ENCODE measurements at places on chromosomes 4 and X.

GRCh38 chr4:10354225-10354624 is 103.0 kb downstream of the ZNF518B start:
- no peak for DNase-seq

- DNase-seq = no peak
Measured at GRCh38 chr4:158802914-158803313, 34.1 kb downstream of the FNIP2 start.

GRCh38 chr4:37890801-37891259 is at the start of gene TBC1D1:
TSS of gene TBC1D1 (plus strand) at chr4:37891084. CDS start at chr4:37902096, 11,012 bp downstream.
- DNase-seq = no peak

GRCh38 chrX:21374994-21375707 is 933 bp downstream of the CNKSR2 start:
- no peak for DNase-seq

DNA sequence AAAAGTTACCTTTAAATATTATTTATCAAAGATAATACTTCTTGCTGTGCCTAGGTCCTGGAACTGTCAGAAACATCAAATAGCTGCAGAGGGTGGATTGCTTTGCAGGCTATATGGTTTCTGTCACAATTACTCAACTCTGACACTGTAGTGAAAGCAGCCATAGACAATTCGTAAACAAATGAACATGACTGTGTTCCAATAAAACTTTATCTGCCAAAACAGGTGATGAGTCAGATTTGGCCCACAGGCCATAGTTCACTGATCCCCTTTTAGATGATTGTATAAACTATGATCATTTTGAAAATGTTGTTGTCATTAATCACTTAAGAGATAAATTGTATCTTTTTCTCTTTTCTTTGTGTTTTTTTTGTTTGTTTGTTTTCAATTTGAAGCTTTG is 8.4 kb upstream of the MEPE start:
- peak; percentile 12 for DNase-seq

GRCh38 chrX:8846266-8846665 is 45.1 kb upstream of the FAM9A start:
- no peak for DNase-seq

DNA sequence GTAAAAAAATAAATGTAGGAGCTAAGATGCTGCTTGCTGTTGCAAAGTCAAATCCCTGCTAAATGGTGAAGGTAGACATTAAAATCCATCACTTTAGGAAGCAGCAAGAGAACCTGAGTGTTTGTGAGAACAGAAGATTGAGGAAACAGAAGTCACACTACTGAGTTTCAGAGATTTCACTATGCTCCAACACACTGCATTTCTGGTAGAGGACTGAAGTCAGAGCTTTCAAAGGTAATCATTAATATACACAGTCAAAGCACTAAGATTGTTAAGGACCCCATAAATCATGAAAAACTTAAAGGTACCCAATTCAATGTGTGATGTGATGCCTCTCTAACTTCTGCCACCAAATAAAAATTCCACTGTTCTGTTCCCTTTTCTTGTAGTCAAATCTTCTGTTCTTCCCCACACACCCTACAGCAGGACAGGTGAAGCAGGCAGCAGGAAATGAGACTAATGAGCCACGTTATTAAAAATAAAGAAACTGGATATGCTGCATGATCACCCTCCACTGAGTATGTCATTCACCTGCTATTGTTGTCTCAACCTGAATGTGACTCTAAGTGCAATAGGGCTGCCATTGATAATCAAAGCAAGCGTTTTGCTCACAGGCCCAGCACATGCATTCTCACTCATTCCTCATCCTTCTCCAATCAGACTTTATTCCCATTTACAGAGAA is 28.9 kb upstream of the APELA start:
- no peak for DNase-seq

- DNase-seq = peak; percentile 7
Measured at GRCh38 chr4:86536151-86536550, 58.0 kb upstream of the PTPN13 start.

DNA sequence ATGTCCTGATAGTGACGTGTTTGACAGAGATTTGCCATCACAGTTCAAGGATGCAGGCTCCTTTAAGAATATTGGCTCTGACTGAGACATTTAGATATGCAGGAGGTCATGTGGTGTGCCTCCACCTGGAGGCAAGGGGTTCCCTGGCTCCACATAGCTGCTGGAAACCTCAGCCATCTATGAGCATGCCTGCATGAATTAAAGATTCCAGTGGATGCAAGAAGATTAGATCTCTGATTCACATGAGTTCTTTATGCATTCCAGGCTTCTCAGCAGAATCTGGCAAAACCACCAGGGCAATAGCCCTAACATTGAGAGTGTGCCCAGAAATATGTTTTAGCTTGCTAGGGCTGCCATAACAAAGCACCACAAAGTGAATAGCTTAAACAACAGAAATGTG is 298.5 kb upstream of the AADAT start:
- peak; percentile 57 for DNase-seq

DNA sequence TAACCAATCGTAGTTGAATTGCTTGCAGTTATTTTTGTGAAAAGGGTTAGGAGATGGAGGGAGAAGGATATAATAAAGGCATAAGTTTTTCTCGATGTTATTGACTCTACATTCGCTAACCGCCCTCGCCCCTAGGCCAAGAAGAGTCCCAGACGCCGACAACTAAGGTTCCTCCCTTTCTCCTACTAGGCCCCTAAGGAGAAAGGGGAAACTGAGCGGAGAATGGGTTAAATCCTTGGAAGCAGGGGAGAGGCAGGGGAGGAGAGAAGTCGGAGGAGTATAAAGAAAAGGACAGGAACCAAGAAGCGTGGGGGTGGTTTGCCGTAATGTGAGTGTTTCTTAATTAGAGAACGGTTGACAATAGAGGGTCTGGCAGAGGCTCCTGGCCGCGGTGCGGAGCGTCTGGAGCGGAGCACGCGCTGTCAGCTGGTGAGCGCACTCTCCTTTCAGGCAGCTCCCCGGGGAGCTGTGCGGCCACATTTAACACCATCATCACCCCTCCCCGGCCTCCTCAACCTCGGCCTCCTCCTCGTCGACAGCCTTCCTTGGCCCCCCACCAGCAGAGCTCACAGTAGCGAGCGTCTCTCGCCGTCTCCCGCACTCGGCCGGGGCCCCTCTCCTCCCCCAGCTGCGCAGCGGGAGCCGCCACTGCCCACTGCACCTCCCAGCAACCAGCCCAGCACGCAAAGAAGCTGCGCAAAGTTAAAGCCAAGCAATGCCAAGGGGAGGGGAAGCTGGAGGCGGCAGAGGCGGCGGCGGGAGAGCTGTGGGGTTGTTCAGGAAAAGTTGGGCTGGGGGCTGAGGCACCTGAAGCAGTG is 5.9 kb downstream of the ATOH1 start:
- DNase-seq = no peak

DNA sequence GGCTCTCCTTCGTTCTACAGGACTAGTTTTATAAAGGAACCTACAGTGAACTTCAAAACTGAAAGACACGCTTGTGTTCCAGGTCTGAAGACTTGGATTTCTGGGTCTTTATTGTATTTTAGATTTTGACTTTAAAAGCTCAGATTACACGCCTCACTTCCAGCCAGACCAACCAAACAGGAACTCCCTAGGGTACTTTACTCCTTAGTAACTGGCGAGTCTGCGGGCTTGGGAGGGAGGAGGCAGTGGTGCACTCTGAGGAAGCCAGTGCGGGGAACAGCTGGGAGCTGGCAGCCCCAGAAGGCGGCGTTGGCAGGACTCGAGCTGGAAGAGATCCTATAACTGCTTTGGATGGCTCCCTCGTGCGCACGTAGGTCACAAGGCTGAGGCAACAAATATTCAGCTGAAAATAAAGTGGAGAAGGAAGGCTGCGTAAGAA is 391 bp upstream of the PHKA1 start:
- DNase-seq = peak; percentile 73

GRCh38 chrX:15418041-15418706 is 34.0 kb upstream of the VEGFD start:
- DNase-seq = peak; percentile 22
